ENCODE measurements at places on chromosomes 13 and 19. TPM values are rescaled to one million over a fixed set of nuclear protein-coding genes. Genes with fewer than 3 reads are reported as not detected.

SIGLEC7 gene
- total RNA-seq, result 0.23 TPM

ZNF490 gene
- total RNA-seq, result 2.6 TPM

ZNF837 gene
- not detected for total RNA-seq

GRCh38 chr19:46406976-46407375 is 6.4 kb downstream of the CCDC8 start:
- H3K4me3 ChIP-seq, result no peak overlapping the region
- H3K36me3 ChIP-seq, result no peaks in the 10 kb centered on the region
- no peak overlapping the region for H3K27ac ChIP-seq
- H3K27me3 ChIP-seq, result peaks cover 48% of the 10 kb centered on the region

DNA sequence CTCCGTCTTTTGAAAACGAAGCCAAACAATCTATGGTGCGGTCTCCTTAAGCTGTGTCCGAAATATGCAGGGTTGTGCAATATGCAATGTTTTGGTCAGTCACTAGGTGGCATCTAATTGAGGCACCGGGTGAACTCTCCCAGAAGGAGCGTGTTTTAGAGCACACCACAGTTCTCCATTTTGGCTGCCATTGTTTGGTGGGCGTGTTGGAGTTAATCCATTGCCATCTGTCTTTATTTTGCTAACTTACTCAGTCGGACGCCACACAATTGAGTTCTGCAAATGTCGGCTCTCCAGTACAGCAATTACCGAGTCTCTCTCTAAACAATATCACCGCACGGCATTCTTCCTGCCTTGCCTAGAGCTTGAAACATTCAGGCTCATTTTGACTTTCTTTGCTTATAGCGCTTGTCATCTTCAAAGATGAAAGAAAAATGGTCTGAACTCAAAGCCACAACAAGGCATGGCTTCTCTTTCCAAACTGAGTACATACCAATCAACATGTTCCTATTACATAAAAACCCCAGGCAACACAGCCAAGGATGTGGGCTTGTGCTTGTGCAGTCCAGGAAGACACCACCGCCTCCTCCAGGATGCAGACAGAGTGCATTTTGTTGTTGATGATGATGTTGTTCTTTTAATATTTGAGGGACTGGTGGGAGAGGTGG is 182.0 kb upstream of the SERP2 start:
- H3K4me3 ChIP-seq, result peak overlapping the region; percentile 44
- H3K27me3 ChIP-seq, result no peaks in the 10 kb centered on the region
- no peaks in the 10 kb centered on the region for H3K36me3 ChIP-seq
- H3K4me1 ChIP-seq, result peaks cover 11% of the 10 kb centered on the region

VMAC gene
- total RNA-seq, result 2.5 TPM

- H3K4me1 ChIP-seq, result no peaks in the 10 kb centered on the region
- H3K4me3 ChIP-seq, result no peak overlapping the region
- no peaks in the 10 kb centered on the region for H3K27me3 ChIP-seq
- no peak for DNase-seq
- H3K27ac ChIP-seq, result no peak overlapping the region
Observed at GRCh38 chr13:77150651-77151050, 123.7 kb upstream of the FBXL3 start.
